ENCODE measurements at places on chromosomes 13 and 19.

DNA sequence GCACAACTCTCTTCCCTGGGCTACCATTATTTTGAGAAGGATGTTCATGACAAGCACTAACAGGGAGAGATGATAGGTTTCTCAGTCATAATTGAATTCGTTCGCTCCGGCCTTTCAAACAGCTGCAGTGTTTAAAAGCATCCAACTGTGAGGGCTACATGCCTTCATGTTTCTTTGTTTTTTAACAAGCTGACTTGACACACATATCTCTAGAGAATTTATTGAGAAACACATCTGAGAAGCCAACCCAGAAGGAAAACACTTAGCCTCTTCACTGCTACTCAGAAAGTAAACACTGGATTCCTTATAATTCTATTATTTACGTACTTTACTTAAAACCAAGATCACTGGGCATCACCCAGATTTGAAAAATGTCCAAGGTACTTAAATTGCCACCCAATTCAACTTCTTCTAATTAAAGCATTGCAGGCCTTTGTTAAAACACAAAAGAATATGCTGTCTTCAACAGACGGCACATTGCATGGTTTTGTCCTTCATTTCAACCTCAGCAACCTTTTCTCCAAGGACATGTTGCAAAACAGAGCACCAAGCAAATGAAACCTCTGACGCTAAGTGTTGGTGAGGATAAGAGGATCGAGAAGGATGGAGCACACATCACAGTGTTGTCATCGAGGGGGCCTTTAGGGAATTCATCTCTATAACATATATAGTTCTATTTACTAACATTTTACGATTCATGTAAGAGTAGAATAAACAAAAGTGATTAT lies 75.8 kb downstream of the TBC1D4 start:
- DNase-seq: no peak

- no peak for DNase-seq
These were observed 4.7 kb upstream of the MVB12A start for GRCh38 chr19:17415121-17415520.

DNA sequence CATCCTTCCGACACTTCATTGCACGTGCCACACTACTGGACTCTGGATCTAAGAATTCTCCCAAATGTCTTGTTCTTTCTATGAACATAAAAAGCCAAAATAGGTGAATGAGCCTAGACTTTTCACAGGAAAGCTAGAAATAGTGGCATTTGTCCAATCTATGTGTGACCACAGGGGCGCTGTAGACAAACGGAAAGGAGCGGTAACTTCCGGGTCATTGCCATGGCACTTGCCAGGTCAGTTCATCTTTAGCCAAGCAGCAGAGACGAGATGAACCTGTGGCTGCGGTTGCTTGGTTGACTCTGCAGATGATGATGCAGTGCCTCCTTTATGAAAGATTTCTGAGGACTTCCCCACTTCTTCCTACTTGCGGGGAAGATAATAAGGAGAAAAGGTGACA lies 65.6 kb downstream of the ADGRE1 start:
- no peak for DNase-seq

- DNase-seq: no peak
These were observed 61.6 kb upstream of the PCDH17 start for GRCh38 chr13:57569986-57570385.

- DNase-seq: no peak
These were observed 10.3 kb downstream of the ZNF480 start for GRCh38 chr19:52307275-52307674.

DNA sequence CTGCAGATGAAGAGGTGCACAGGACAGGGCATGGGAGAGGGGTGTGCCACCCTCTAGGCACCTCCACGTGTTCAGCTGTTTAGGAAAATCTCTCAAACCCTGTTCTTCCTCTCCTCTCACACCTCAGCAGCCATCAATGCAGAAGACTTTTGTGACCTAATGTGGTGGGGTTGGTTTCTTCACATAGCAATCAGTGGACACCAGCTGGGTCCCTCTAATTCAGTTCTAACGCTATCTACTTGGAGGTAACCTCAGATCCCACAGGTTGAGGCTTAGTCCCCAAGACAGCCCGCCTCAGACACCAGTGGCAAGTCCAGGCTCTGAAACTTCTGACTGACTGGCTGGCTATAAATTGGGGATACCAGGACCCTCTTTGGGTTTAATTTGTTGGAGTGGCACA lies 69.9 kb upstream of the ANKRD10 start:
- no peak for DNase-seq

GRCh38 chr13:93942016-93942415 lies 537.5 kb downstream of the DCT start:
- DNase-seq: no peak

- no peak for DNase-seq
These were observed 149.4 kb downstream of the URI1 start for GRCh38 chr19:30091456-30091855.

DNA sequence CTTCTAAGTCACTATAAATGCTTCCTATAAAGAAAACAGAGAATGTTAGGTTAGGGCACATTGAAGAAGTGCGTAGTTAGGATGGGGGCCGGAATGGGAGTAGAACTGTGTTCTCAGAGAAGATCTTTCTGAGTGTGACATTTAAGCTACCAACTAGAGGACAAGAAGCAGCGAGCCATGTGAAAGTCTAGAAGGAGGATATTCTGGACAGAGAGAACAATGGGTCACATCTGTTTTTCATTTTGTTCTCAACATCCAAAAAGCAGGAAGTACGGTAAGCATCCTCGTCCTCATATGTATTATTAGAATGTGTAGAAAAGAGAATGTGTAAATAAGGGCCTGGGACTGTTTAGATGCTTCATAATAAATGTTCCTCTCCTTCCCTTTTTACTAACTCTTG lies 44.5 kb upstream of the PARP4 start:
- no peak for DNase-seq

DNA sequence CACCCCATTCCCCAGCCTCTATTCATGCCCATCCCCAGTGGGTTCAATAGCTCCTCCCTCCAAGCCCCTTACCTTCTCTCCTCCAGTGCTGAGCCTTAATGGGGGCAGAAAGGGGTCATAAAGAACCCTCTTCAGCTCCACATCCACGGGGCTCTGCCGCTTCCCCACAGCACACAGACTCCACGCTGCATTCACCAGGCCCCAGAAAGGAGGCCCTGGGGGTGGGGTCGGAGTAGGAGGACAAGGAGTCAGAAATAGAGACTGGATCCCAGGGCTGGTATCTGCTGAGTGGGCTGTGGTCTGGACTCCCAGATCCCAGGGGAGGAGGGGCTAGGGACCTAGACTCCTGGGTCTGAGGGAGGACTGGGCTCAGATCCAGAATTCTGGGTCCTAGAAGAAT lies 1.6 kb downstream of the CA11 start:
- no peak for DNase-seq

GRCh38 chr13:111561091-111561781 lies 240.8 kb downstream of the TEX29 start:
- no peak for DNase-seq

DNA sequence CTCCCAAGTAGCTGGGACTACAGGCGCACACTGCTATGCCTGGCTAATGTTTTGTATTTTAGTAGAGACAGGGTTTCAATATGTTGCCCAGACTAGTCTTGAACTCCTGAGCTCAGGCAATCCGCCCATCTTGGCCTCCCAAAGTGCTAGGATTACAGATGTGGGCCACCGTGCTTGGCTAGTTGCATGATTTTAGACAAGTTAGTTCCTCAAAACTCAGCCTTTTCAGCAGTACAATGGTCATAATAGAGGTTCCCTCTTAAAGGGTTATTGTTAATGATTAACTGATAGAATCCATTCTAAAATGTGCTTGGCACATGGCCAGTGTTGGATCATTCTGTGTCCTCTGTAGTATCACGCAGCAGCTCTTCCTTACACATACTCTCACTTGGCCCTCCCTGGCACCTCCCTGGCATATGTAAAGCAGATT lies 19.5 kb upstream of the IFT88 start:
- no peak for DNase-seq

DNA sequence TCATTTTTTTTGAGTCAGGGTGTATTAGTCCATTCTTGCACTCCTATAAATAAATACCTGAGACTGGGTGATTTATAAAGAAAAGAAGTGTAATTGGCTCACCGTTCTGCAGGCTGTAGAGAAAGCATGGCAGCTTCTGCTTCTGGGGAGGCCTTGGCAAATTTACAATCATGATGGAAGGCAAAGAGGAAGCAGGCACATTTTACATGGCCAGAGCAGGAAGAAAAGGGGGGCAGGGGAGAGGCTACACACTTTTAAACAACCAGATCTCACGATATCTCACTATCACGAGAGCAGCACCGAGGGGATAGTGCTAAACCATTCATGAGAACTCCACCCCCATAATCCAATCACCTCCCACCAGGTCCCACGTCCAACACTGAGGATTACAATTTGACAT lies 44.5 kb upstream of the MIR17HG start:
- DNase-seq: no peak

DNA sequence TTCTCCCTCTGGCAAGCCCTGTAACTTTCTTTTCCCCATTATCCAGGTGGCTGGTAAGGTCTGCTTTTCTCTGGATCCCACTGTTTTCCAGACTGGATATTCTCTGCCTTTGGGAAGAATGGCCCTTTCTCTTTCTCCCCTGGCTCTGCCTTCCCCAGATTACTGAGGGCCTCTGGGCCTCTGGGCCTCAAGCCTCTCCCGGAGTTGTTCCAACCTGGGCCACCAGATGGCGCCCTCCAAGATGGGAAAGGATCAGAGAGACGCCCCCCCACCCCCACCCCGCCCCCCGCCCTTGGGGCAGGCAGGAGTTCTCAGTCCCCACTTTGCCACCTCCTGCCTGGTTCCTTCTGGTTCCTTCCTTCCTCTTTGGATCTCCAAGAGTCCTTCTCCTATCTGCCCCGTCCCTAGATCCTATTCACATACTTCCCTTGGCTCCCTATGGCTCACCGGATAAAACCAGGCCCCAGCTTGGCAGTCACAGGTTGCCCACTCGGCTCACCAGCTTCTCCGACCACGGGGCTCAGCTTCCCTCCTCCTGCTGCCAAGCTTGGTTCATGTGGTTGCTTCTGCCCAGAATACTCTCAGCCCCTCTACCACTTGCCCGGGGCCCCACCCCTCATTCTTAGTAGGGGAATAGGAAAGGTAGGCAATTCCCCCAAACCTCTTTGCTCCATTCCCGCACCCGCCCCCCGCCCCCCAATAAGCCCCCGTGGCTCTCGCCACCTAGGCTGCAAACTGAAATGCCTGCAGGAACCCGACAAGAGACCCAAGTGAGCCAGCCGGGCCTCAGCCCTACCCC lies 13.1 kb downstream of the EPS8L1 start:
- DNase-seq: peak; percentile 71

GRCh38 chr13:74870865-74871264 lies 611.1 kb downstream of the TBC1D4 start:
- DNase-seq: no peak

DNA sequence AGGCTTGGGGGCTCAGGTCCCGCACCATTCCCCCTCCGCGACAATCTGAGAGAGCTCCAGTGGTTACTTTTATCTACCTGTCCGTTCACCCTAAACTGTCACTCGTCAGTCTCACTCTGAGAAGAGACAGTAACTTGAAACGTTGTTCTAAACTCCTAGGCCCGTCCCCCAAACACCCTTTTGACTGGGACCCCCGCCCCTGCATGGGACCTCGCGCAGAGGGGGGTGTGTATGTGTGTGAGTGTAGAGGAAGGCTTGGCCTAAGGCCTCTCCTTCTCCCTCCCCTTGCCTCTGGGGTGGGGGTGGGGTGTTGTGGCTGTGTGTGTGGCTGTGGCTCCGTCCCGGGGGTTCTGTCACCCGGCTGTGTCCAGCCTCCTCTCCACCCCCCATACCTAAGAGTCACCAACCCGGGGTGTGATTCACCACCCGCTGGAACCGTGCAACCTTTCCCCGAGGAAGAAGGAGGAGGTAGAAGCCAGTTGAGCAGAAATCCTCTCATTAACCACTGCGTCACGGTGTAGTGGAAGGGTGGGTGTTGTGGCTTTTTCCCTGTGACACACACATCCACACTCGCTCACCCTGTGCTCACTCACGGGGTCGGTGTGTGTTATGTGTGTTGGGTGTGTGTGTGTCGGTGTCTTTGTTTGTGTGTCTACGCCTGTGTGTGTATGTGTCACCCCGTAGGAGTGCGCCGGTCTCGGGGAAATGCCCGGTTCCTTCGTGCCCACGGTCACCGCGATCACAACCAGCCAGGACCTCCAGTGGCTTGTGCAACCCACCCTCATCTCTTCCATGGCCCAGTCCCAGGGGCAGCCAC lies 2.4 kb downstream of the FOSB start:
- DNase-seq: peak; percentile 59

DNA sequence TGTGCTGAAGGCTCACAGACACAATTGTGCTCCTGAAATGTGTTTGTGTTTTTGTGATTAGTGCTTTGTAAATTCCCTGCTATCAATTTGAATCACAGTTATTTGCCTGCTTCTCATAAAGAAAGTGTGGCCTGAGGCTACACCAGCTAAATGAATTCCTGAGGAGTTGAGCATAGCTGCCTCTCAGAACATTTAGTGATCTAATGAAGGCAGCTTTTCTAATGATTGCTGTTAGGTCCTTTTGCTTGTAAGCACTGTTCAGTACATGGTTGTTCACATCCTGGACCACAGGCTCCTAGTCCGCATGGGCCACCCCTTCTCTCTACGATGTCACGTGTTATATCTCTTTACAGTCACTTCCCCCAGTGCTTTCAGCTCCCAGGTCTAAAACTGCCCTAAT lies 238.2 kb downstream of the B3GLCT start:
- no peak for DNase-seq

DNA sequence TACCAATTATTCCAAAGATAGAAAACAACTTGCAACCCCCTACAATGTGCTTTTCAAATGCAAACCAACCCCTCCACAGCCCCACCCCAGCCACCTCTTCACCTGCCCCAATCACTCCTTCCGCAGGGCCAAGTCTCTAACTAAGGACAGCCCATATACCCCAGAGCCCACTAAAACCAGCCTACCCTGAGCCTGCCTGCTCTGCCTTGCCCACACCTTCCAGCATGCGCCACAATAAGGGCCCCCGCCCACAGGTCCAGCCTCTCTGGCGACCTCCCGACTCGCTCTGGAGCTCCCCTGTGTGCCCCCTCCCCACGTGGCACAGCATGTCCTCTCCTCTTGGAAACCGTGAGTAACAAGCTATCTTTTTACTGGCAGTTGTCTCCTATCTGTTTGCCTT lies 42.8 kb upstream of the MEDAG start:
- no peak for DNase-seq

- no peak for DNase-seq
These were observed 256.0 kb upstream of the IRS2 start for GRCh38 chr13:110042253-110042950.

- DNase-seq: no peak
These were observed 49.6 kb upstream of the EBPL start for GRCh38 chr13:49740870-49741269.

GRCh38 chr19:10289167-10289835 lies 451 bp upstream of the ICAM5 start:
- peak; percentile 44 for DNase-seq

Measured in stimulated activated naive CD4-positive, alpha-beta T cell (primary cell).